Heart right ventricle (tissue), 16 donors: ENCODE measurements at places on chromosomes 13 and 19. TPM values are rescaled to one million over a fixed set of nuclear protein-coding genes. Genes with fewer than 3 reads are reported as not detected.

DNA sequence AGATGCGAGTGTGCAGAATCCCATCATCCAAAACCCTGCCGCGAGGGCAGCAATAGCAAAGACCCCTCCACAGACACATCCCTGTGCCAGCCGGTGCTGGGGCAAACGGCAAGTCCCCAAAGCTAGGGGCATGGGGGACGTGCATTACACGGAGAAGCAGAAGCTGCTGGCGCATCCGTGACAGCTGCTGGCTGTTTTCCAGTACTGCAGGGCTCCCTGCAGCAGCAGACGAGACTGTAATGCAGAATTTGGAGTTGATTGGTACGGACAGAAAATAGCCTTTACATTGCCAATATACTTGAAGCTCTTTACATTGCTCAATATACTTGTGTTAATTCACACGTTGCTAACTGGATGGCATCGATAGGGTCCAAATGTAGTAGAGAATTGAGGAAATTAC is 77.2 kb upstream of the TMTC4 start:
- no peak for DNase-seq

- no peak for DNase-seq
Observed at GRCh38 chr13:44276061-44276460, 97.6 kb upstream of the SERP2 start.

DNA sequence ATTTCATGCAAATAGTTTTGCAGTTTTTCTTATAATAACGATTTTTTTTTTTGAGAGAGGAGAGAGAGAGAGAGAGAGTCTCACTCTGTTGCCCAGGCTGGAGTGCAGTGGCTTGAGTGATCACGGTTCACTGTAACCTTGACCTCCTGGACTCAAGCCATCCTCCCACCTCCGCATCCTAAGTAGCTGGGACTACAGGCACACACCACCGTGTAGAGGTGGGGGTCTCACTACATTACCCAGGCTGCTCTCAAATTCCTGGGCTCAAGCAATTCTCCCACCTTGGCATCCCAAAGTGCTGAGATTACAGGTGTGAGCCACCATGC is 26.8 kb upstream of the GJB6 start:
- no peak for DNase-seq

- DNase-seq, result no peak
Observed at GRCh38 chr19:20660473-20661140, 764 bp downstream of the ZNF626 start.

Gene ZNF579
- 9.7 TPM for total RNA-seq

Gene ZNF555
- 9.8 TPM for total RNA-seq

Gene ZNF547
- 3.7 TPM for total RNA-seq
